NCI-H1048 (cell line): ENCODE measurements at places on chromosomes 3 and 15.

DNA sequence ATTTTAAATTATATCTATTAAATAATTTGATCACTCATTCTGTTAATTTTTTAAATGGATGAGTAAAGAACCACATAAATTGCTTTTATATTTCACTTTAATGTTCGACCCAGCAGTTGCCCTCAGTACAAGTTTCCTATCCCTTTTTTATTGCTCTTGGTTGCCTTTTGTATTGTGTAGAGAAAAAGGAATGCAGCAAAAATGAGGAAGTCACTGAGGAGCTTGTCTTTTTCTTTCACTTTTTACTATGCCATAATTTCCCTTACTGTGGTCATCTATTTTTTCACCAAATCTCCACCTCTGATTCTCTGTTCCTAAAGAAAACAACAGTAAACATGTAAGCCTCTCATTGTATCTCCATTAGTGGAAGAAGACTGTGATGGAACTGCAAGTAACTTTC, 122.7 kb downstream of the B3GALNT1 start:
- no peak for DNase-seq

GRCh38 chr3:123695152-123695551, 110.3 kb upstream of the HACD2 start:
- DNase-seq: no peak

- peak; percentile 3 for DNase-seq
These were observed 84.6 kb upstream of the CDV3 start for GRCh38 chr3:133488785-133489367.

- DNase-seq: no peak
These were observed 22.4 kb upstream of the MEIS2 start for GRCh38 chr15:37122703-37123102.

DNA sequence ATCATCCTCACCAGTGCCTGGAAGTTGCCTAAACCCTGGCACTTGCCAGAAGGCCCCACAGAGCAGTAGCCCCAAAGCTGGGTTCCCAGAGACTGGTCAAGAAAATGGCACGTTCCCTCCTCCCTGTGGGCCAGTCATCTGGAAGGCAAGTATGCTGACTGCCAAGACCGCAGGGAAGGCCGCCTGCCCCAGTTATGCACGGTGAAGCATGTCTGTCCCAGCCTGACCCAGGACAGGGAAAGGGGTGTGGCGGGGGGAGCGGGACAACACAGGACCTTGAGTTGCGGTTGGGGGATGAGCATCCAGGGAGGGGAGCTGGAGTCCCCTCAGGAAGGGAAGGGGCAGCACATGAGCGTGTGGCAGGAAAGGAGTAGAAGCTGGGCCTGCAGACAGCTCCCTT, 33.0 kb downstream of the RBPMS2 start:
- DNase-seq: no peak

DNA sequence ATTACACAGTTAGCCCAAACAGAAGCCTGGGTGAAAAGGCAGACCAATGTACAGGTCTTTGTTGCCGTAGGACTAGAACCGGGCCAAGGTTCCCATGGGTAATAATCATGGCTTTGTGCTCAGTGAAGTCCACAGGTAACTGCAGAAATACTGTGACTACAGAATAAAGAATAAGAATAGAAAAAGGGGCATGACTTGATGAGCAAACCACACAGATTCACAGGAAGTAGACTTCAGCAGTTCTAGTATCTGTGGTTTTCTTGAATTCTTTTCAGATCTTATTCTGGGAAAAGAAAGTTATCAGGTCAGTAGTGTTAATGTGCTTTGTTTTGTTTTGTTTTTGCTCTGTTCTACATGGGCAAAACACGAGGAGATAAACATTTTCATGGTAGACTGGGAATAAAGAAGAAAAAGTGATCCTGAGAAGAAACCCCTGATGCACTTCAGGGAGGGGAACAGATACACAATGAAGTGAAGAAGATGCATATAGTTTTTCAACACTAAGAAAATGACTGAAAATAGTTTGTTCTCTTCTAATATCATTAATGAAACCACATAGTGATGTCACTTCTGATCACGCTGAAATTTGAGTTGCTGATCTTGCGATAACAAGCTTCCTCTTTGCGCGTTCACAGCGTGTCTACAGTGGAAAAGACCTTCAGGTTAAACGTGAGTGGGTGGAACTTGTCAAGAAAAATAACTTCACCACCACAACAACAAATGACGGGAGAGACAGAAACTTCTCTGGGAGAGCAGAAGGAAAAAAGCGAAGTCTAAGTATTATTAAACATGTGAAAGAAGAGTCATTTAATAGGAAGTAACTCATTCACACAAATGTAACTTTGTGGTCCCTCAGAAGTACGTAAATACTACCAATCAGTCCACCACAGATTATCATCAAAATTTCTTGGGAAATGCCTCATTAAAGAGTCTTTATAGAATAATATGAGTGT, 315.8 kb upstream of the SATB1 start:
- no peak for DNase-seq

DNA sequence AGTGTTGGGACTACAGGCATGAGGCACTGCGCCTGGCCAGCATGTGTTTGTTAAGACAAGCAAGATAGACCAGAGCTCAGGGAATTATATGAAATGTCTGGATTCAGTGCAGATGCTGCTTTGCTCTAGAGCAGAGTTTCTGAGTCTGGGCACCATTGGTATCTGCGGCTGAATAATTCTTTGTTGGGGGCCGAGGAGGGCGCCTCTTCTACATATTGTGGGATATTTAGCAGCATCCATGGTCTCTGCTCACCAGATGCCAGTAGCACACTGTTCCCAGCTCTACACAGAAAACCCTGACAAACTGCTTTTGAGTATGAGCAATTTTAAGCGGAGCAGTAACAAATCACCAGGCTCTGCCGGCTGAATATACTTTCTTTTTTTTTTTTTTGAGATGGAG, 3.6 kb upstream of the LDHAL6B start:
- DNase-seq: no peak

DNA sequence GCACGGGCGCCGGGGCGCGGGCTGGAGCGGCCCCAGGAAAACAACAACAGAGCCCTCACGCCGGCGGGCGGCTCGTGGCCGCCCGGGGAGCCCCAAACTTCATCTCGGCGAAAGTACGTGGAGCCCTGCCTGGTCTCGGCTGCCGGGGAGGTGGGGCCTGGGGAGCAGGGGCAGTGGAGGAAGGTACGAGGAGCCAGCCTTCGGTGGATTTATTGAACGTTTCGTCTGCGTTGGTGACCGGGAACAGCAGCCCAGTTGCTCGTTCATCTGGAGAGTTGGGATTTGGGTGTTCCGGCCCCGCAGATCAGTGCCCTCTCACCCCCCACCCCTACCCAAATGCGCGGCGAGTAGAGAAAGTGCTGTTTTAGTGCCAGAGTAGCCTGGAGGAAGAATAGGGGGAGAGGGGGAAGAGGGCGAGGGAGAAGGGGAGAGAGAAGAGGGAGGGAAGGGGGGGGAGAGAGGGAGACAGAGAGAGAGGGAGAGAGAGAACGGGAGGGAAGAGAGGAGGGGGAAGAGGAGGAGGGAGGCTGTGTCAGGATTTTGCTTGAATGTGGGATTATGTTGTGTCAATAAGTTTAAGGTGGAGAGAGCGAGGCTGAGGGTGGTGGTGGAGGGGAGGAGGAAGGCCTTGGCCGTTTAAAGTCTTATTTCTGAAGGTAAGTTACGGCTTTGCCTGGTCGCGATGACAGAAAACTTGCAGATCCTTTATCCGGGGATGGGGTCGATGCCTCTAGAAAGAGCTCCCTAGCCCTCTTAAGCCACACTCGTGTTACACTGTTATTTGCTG, 970 bp downstream of the BBX start:
- DNase-seq: no peak

- no peak for DNase-seq
These were observed 45.6 kb downstream of the CPN2 start for GRCh38 chr3:194305356-194306108.

- no peak for DNase-seq
These were observed 588.3 kb upstream of the NAALADL2 start for GRCh38 chr3:174270841-174271240.

DNA sequence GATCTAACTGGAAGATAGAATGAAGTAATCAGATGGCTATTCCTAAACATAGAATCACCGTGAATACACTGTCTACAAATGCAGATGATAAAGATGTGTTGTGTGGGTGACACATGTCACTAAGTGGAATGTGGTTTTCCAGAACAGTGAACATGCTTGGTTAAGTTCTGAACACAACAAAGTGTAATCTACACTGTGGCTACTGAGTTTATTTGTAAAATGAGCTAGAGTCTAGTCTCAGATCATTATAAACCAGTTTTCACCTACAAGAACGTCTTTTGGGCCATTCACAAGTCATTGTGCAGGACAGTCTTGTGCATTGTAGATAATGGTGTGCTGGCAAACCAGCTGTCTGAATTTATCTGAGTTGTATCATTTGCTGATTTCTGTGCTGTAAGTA, 35.3 kb downstream of the OXNAD1 start:
- no peak for DNase-seq

DNA sequence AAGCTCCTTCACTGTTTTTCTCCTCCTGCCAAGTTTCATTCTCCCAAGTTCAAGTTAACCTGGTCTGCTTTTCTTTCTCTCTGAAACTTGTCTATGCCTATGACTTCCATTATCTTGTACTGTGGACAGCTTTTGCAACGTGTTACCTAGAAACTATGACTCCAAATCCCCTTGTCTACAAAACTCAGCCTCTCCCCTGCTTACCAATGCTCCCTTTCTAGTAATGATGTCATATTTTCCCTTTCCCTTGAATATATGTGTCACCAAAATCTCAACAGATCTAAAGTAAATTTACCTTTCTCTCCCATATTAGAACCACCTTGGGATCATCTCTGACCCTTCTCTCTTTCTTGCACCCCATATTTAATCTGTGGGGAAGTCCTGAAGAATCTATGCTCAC, 10.5 kb upstream of the ABHD2 start:
- DNase-seq: no peak

GRCh38 chr3:152056987-152057386, 183.5 kb downstream of the SUCNR1 start:
- DNase-seq: no peak

GRCh38 chr15:74294010-74294409, 57.9 kb downstream of the CCDC33 start:
- no peak for DNase-seq

DNA sequence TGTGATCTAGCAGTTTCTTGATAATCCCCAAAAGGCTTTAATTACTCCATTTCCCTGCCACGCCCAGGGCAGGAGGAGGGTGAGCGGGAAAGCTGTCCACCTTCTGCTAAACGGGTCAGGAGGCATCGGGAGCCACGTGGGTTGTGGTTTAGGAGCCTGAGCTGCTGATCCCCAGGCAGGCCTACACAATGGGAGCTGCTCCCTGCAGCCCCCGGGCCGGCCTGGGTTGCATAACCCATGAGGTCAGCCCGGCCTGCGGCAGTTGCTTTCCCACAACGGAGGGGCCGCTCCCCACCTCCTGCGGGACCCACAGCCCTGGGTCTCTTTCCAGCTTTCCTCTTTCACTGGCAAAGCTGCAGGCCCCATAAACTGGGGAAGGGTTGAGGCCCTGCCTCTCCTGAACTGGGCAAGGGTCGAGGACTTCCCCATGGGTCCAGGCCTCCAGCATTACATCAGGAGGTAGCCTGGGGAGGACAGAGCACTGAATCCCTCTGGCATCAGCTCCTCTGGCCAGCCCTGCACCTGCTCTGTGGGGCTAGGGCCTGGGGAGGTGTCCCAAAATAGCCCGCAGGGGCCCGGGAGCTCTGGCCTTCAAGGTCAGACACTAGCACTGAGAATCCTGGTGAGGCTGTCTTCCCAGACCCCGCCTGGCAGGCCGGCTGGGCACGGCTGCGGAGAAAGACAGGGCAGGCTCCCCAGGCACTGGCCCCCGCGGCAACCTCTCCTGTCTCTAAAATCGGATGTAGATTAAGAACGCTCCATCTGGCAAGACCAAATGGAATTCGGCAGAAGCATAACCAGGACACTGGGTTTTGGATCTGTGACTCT, 47.3 kb downstream of the ZDHHC19 start:
- no peak for DNase-seq
